Stimulated activated CD8-positive, alpha-beta memory T cell treated with anti-CD3 and anti-CD28 coated beads, Interleukin-15, amount 100 ng/mL, for 1 hour (primary cell): ENCODE measurements at places on chromosomes 3 and 15.

DNA sequence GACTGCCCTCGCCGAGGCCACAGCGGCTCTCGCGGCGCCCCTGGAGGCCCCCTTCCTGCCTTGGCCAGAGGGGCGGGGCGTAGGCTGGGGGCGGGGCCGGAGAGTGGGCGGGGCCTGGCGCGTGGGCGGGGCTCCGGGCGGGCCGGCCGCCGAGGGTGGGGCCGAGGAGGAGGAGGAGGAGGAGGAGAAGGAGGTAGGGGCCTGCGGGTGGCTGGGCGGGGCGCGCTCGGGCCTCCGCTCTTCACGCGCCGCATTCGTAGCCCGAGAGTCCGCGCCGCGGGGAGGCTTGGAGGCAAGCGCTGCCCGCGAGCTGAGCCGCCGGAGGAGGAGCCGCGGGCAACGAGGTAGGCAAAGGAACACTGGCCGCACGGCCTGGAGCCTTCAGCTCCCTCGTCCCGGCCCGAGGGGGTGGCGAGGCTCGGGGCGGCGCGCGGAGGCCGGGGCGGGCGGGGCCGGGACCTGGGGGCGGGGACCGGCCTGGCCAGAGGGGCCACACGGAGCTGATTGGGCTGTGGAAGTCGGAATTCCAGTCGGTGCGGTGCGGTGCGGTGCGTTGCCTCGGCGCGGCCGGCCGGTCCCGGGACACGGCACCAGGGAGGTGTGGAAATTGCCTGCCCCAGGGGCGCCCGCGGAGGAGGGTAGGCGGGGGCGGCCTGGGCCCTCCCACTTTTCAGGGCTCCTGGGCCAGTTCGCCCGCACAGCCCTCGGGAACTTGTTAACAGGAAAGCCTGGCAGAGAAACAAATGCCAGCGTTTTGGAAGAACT is at the start of gene PPP2R3A:
Gene PPP2R3A, plus strand, starts transcription at position 223 of the 765 bp plus-strand sequence. CDS start 35,771 bp downstream, outside the sequence.
- DNase-seq: peak; percentile 31

DNA sequence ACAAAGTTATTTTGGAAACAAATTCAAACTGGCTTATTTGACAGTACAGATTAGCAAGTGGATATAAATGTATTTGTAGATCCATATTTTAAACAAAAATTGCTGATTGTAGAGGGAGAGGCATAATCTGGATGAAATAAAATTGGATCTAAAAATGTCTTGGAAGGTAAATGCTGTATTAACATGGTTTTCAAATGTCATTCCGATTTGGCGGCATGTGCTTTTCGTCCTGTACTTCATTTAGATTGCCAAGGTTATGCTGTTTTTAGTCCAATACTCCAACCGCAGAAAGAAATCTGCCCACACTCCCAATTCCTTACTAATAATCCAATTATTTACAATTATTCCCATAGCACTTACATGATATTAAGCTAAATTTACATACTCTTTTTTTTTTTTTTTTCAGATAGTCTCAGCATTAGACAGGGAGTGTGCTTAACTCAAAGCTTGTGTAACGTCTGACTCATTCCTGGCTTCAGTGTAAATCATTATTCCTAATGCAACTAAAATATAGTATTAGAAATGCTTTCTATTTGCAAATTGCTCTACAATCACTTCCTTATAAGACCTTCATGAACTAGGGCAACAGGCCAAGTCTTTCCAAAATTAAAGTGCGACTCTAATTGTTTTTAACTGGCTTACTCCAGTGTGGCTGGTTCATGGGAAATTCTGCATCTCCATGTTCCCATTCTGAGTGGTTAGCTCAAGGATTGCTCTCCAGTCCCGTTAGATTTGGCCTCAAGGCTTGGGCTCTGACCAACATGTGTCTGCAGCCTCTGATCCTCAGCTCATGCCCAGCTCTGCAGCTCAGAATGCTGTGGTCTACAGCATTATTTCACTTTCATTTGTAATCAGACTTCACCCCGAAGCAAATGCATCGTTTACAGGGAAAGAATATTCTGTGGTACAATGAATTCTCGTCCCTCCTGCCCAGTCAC is 103.9 kb downstream of the FBN1 start:
- no peak for DNase-seq

DNA sequence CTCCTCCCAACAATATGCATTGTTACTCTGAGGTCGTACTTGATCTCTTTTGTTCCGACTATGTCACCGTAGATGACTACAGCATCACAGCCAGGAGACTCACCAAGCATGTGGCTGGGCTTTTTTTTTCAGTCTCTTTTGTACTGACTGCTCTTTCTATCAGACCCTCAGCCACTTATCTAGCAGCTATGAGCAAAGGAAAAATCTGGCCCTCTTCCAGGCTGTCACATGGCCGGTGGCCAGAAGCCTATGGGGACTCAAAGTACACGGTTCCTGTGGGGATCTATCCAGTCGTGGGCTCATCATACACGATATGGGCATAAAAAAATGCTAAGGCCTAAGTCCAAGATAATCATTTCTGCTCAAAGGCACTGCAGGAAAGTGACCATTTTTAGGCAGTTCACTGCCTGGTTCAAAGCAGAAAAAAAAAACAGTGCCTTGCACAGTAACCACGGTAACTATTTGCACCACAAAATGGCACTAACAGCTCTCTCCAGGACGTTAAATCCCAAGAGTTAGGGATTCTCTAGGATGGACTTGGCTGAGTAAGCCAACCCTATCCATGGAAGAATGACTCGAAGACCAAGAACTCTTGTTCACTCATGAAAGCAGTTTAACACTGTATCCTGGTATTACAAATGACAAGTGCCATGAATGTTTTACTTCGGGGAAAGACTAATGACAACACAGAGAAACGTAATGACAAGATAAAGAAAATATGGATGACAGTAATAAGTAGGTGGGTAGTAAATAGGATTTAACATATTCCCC is 50.3 kb downstream of the SHQ1 start:
- DNase-seq: no peak

DNA sequence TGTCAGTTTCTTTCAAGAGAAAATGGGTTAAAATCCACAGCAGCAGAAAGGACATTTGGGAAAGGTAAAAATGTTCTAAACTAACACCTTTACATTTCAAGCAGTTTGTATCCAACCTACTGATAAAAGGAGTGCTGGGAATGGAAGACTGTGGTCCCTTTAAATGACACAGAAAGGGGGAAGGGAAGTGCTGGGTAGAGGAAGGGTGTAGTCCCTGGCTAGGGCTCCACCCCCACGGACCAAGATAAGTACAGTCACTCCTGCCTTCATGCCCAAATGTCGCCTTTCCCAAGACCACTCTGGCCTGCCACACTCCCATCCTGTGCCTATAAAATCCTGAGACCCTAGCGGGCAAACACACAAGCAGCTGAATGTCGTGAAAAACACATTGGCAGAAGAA is 350.9 kb upstream of the POU1F1 start:
- no peak for DNase-seq

GRCh38 chr3:127135241-127136023 is 57.5 kb upstream of the PRR23E start:
- DNase-seq: no peak

DNA sequence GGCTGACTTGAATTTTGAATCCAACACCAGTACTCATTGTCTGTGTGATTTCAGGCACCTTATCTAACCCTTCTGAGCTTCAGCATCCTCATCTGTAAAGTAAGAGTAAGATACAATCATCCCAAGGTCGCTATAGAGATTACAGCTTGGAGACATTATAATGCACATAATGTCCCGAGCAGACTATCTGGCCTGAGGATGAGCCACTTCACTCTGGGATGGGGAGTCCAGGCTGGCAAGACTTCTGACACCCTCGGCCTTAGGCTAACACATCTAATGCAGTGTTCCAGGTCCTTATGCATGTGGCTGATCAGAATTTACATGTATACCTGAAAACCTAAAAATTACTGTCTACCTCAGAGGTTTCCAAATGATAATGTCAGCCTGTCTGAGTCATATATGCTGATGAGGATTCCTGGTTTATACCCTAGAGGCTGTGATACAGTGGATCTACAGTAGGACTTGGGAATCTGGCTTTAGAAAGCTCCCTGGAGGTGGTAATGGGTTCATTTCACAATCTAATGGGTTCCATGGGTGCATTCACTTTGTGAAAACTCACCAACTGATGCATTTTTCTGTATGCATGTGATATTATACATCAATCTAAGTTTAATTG is 229.0 kb upstream of the SLCO3A1 start:
- DNase-seq: no peak

DNA sequence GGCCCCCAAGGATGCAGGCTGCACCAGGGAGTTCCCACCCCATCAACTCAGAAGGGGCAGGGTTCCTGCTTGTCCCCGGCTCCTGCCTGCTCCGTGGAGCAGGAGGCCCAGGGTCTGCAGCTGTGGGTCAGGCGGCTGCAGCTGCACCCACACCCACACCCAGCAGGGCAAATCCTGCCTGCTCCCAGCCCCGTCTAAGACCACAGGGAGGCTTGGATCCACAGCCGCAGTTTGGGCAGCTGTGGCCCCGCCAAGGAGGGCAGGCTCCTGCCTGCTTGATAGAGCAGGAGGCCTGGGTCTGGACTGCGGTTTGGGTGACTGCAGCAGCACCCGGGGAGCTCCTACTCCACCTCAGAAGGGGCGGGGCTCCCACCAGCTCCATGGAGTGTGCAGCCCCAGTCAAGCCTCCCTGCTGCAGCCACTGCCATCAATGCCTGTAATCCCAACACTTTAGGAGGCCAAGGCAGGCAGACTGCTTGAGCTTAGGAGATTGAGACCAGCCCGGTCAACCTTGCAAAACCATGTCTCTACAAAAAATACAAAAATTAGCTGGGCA is 163.6 kb downstream of the OSBPL10 start:
- DNase-seq: no peak

DNA sequence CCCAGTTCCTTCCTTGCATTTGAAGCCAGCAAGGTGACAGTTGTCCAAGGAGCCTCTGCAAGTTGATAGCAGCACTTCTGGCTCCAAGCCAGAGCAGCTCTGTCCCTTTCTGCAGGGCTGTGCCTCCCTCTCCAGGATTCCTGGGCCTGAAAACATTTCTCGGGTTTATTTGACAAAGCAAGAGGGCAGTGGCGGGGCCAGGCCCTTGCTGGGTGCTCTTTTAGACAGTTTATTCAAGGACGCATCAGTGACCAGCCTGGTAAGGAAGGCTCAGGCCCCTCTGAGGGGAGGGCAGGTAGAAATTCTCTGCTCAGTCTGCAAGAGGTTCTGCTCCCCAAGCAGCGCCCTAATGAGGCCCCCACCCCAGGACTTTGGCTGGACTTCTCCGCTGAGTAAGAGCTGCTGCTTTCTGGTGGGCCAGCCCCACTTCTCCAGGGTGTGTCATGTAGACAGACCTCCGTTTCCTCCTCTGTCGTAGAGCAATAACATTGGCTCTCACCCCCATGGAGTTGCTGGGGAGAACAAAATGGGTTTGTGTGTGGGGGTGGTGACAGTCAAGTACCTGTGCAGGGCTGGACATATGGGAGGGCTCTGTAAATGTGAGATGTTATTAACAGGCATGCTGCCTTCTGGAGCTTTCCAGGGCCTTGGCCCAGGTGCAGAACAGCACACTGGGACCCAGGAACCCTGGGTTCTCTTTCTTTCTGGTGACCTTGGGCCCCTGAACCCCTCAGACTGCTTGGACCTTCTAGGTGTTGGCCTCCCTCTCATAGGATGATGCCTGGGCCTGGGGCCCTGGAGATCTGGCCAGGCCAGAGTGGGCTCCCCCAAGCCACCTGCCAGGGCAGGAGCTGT is 146.2 kb upstream of the TLE3 start:
- no peak for DNase-seq

DNA sequence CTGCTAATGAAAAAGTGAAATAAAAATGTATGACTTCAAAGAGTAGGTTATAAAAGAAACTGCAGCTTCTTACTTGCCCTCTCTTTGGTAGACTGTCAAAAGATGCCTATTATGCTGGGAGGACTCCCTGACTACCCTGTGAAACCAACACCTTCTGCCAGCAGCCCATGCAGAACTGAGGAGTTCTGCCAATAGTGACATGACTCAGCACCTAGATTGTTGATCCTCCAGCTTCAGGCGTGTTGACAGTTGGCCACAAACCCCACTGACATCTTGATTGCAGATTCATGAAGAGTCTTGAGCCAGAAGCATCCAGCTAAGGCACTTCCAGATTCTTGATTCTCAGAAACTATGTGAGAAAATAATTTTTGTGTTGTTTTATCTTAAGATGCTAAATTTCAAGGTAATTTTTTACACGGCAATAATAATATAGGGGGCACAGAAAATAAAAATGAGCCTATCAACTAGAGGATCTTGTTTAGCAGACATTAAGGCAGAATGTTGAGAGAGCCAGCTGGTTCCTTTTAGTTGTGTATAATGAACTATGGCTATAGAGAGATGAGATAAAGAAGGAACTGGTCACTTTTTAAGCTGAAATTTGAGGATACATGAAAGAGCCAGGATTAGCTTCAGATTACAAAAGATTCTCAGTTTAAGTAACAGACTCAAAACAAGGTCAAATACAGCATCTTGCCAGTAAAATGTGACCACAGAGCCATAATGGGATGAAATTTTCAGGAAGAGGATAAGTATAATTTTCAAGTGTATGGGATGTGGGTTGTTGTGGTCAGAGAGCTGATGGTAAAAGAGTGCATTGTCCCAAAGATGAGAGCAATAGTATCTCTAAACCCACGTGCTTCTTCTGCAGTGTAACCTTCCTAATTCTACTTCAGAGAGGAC is 588.7 kb upstream of the CBLB start:
- DNase-seq: no peak

- DNase-seq: no peak
These were observed 135.4 kb downstream of the NSMCE3 start for GRCh38 chr15:29134239-29134638.

- DNase-seq: no peak
These were observed 3.2 kb downstream of the ZIC1 start for GRCh38 chr3:147412261-147412916.

DNA sequence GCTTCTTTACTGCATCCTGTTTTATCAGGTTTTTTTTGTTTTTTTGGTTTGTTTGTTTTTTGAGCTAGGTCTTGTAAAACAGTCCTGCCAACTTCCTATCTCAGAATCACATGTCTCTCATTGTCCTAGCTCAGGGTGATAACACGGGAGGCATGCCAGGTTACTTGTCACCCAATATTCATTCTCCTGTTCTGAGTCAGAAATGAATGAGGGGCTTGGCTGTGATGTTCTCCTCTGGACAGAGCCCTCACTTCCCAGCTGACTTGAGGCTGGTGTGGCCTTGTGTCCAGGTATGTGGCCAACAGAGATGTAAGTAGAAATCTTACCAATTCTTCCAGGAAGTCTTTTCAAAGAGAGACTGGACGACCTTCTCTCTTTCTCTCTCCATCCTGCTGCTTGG is 317.0 kb downstream of the GABRB3 start:
- no peak for DNase-seq

DNA sequence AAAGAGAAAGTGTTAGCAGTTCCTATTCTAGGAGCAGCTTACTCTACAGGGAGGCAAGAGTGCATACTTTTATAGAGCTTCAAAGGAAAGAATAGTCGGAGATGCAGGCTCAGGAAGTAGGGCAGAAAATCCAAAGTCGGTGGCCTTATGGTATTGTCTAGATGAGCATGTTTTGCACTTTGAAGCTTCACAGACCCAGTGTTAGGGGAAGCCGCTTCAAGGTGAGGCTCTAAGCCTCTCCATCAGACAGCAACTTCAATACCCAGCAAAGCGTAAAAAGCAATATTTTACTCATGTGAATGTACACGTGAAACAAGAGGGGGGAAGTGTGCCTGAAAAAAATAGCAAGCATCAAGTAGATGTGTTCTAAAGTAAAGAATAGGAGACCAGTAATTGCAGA is 125.6 kb upstream of the RASGRP1 start:
- no peak for DNase-seq
